ENCODE measurements at places on chromosomes 7 and 10.

- DNase-seq, result peak; percentile 100
Observed at GRCh38 chr10:27723436-27723835, 22.2 kb downstream of the MKX start.

- DNase-seq, result no peak
Observed at GRCh38 chr10:78002541-78003288, 26.6 kb downstream of the POLR3A start.

DNA sequence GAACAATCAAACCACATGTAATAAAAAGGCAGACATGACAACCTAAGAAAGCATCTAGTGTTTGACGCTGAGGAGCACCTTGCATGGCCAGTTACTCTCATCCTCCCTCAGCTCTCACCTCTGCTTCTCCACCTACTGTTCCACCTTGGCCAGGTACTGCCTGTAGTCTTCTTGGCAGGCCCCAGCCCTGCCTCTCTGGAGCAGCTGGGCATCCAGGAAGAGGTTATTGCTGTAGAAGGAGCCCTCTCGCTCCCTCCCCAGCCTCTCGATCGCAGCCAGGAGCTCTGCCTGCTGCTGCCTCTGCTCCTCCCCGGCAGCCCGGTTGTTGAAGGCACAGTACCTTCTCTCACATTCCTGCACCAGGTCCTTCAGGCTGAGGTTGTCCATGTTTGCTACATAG, 9.7 kb downstream of the GIMAP5 start:
- no peak for DNase-seq

DNA sequence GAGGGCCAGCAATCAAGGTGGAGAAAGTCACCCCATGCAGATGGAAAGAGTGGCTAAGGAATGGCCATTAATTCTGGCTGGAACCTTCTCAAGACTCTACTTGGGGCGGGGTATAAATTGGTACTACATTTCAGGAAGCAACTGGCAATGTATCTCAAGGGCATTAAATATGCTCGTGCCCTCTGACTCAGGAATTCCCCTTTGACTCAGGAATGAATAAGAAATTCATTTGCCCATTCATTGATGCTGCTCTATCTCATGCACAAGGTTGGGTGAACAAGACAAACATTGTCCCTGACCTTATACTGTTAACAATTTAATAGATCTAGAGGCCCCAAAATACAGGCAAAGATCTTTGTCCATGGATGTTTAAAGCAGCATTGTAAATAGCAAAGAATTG, 188.1 kb downstream of the MYOF start:
- no peak for DNase-seq

DNA sequence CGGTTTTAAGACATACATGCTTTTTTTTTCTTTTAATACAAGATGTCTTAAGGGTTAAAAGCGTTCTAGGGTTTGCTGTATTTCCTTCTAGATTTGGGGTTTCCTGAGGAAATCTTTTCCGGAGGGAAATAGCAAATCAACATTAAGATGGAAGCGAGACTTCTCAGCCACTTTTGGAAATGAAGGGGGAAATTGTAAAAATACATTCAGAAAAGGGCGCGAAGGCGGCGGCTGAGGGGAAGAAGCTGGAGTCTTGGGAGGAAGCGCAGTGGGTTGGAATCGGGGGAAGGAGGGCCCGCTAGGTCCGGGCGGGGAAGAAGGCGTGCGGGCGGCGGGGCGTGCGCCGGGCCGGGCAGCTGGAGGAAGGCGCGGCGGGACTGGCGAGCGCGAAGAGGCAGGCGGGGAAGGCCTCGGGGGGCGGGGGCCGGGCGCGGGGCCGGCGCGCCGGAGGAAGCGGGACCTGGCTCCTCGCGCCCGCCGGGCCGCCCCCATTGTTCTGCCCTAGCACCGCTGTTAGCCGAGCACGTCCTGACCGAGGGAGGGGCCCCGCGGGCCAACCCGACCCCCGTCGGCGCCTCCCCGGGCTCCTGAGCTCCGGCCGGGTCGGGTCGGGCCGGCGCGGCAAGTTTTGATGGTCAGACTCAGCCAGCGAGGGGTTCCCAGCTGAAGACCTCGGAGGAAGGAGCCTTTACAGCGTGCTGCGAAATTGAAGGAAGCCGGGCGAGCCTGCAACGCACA, 1.5 kb upstream of the SKIDA1 start:
- peak; percentile 67 for DNase-seq

GRCh38 chr7:141792526-141792925, 2.5 kb downstream of the TAS2R5 start:
- DNase-seq, result peak; percentile 0

GRCh38 chr10:19819419-19820033, 3.3 kb downstream of the PLXDC2 start:
- DNase-seq, result peak; percentile 44

DNA sequence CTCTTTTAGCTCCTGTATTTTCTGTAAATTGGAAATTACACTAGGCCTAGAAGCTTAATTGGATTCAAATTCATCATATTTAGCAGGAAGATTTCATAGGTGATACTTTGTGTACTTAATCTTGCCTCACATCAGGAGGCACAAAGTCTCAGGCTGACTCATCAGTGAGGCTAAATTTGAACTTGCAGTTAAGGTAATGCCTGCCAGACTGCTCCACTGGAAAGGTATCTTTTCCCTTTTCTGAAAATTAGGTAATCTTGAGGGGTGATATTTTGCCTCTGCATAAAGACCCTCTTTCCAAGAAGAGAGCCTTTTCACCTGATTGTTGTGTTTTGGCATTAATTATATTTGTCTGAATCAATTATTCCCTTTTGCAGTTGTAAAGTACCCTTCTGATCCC, 14.6 kb downstream of the PPIA start:
- no peak for DNase-seq

DNA sequence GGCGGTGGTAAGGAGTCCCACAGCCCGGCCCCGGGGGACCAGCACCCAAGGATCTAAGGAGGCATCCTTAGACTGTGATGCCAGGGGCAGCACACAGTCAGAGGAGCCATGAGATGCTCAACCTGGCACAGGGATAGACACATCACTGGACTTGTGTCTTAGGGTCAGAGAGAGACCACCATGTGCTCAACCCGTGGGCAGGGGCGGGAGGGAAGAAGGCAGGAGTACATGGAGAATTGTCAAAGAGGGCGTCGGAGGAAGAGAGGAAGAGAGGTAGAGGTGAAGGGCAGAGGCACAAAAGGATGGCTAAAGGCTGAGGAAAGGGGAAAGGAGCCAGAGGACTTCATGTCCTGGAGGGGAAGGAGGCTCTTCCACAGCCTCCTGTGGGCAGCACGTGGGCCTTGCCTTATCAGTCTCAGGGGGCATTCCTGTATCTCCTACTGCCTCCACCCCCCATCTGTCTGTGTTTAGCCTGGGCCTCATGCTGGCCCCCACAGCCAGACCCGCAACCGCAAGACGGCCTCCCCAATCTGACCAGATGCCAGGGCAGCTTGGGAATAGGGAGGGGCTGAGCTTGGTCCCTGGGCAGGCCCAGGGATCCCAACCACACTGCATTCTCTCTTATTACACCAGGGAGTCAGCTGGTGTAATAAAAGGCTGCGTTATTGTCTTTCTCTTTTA, 2.2 kb downstream of the ADCY1 start:
- DNase-seq, result no peak

DNA sequence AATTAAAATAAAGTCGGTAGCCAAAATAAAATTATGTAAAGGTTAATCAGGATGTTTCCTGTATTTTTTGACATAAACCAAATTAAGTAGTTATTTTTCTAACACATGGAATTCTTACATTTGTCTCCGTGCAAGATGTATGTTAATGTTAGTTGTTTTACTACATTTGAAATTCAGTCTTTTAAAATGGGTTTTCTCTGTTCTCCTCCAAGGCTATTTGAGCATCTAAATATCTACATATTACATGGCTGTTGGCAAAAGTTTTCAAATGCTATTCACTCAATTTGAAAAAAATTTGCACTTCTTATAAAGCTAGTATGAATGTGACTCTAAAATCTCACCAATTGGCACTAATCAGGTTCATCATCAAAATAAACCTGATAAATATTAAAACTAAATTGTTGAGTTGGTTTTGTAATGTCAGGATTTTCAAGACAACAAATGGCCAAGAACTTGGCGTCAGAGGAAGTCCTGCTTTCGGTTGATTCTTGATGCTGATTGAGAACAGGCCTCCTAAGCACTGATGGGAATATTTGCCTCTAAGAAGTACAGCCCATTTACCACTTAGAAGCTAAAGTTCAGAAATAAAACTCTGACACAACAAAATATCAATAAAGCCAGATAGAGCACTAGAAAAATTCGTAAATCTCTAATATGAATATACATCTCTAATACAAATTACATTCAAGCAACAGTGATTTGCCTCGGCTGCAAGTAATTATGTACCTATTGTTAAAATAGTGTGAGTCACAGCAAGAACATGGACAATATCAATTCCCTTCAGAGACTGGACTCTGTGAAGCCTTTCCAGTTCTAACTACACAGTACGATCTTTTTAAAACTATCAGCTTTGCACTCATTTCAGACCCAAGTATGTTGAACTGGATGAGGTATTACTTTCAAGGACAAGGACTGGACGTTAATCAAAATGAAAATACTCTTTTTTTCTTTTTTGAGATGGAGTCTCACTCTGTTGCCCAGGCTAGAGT, 733.1 kb upstream of the C7orf33 start:
- no peak for DNase-seq

DNA sequence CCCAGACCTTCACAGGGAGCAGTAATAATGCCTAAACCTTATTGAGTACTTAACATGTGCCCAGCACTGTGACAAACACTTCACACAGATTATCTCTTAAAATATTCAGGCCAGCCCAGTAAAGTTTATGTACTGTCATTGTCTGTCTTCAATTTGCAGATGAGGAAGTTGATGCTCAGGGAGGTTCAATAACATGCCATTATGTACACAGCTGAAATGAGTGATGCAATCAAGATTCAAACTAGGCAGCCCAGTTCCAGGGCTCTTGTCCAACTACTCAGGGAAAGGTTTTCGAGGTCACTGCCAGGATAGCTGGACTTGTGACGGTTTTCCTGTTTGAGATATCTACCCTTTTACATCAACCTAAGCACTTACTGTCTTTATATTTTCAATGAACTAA, 56.1 kb downstream of the AUTS2 start:
- DNase-seq, result peak; percentile 65

GRCh38 chr7:45359250-45359649, 201.7 kb downstream of the RAMP3 start:
- DNase-seq, result no peak

GRCh38 chr7:22325671-22326070, 31.3 kb downstream of the RAPGEF5 start:
- DNase-seq, result no peak

DNA sequence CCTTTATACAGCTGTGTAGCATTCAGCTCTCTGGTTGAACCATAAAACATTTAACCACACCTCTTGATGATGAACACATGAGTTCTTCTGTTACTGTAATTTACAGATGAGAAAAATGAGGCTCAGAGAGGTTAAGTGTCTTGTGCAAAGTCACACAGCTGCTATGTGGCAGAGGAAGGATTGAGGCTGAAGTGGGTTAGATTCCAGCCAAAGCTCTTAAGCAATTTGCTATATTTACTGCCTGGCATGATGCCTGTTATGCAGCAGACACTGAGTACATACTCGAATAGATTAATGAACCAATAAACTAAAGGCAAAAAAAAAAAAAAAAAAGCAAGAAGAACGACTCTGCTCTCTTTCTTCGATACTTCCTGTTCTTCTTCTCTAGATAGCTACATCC, 35.7 kb downstream of the GFRA1 start:
- peak; percentile 44 for DNase-seq

DNA sequence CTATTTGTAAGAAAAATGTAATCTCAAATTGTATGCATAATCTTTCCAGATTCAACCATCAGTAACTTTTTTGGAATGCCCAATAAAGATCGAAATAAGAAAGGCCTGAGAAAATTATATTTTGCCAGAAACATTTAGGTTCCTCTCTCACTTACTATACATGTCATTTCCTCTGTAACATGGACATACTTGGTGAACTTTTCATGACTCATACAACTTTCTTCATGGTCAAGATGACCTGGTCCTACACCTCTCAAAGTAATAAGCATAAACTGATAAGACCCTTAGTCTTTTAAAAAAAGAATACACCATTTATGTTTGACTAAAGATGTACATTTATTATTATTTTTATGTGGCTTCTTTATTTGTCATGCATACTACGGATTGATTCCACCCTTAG, 125.3 kb downstream of the REEP3 start:
- no peak for DNase-seq

- no peak for DNase-seq
Observed at GRCh38 chr7:91720260-91720937, 160.1 kb downstream of the MTERF1 start.

GRCh38 chr7:36611703-36612102, 112.6 kb downstream of the AOAH start:
- DNase-seq, result no peak

GRCh38 chr10:19168584-19168983, 120.0 kb downstream of the MALRD1 start:
- DNase-seq, result no peak

GRCh38 chr7:111380945-111381344, 181.3 kb downstream of the IMMP2L start:
- no peak for DNase-seq

- peak; percentile 72 for DNase-seq
Observed at GRCh38 chr10:78972160-78972946, 96.4 kb upstream of the ZMIZ1 start.

Measured in AG10803 (cell line).